Eye (tissue), 1 donor: ENCODE measurements at places on chromosomes 6 and 20.

DNA sequence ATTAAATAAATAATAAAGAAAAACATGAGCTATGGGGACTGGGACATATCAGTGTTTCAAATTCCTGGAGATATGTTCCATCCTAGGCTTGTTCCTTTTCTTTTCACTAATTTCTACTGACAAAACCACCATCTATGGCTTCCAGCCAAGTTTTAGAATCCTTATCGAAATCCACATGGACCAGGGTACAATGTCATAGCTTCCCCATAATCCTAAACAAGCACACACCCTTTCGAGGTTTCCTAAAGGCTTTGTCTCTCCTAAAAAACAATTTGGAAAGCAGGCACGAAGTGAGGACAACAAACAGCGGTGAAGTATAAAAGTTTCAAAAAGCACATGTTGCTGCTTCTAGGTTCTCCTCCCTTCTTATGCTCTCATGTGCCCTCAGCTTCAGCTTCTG is 13.3 kb upstream of the DST start:
- no peak for DNase-seq

GRCh38 chr20:56348305-56348693 is 10.5 kb upstream of the FAM210B start:
- DNase-seq: no peak

GRCh38 chr6:72363844-72364740 is 257.8 kb upstream of the KCNQ5 start:
- no peak for DNase-seq

- DNase-seq: peak; percentile 56
Observed at GRCh38 chr6:109015176-109015575, 79.5 kb downstream of the SESN1 start.

DNA sequence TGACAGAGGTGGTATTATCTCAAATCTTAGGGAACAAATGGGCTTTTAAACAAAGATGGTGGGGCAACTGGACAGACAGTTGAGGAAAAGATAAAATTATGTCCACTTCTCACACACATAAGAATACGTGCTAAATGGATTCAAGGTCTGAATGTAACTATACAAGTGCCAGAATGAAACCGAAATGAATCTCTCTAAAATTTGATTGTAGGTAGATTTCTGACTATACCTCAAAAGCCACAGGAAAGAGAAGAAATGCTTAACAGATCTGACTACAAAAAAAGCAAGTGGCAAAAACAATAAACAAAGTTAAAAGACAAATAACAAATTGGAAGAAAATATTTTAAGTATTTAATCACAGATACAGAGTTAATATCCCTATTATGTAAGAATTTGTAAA is 182.7 kb upstream of the OLIG3 start:
- DNase-seq: no peak

DNA sequence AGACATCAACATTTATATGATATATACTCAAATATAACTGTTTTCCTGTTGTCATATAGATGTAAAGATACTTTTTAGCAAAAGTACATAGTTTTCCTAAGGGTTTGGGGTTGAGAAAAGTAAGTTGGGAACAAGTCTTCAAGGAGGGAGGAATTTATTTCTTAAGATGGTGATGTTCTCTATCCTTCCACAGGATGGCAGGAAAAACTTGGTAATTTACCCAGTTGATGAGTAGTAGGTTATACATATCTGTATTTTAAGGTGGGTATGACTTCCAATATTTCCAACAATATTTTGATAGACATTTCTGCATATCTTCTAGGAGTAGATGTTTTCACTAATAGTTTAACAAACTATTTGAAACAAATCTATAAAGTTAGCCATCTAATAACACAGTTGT is 254.4 kb downstream of the RIMS1 start:
- no peak for DNase-seq

GRCh38 chr20:46011631-46012482 is 3.1 kb downstream of the MMP9 start:
- peak; percentile 54 for DNase-seq

GRCh38 chr20:36482044-36482473 is 59.3 kb upstream of the MYL9 start:
- no peak for DNase-seq
